ENCODE measurements at places on chromosomes 6 and 20. TPM values are rescaled to one million over a fixed set of nuclear protein-coding genes. Genes with fewer than 3 reads are reported as not detected.

DNA sequence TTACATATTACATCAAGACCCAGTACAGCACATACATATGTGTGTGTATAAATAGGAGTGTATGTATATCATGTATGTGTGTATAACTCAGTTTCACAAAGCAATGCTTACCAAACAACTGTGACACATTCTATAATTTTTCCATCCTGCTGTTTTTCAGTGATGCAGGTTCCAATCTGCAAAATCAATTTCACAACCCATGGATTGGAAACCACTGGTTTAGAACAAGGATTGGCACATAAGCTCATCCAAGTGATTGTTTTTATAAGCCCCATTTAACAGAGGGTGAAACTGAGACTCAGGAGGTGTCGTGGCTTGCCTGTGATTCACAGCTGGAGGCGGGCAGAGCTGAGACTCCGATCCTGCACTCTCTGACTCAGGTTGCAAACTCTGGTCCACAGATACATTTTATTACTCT is 158.2 kb downstream of the ZMYND8 start:
- no peak for DNase-seq

The SLC17A2 gene
- not detected for polyA plus RNA-seq

DNA sequence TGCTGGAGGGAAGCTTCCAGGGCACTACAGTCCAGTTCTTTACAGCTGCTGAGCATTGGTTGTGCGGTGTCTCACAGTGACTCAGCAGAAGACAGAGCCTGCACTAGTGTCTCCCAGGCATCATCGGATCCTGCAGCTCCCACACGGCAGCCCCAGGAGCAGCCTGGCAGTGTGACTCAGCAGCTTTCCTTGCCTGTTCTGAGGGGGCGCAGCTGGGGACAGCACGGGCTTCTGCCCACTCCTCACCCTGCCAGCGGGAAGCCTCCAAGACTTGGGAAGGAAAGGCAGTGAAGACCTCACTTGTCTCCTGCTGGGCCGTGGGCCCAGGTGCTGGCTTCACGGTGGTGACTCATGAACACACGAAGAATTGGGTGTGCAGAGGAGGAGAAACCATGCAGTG is 165.4 kb downstream of the SYNDIG1 start:
- peak; percentile 24 for DNase-seq

The NHLRC1 gene
- 1.1 TPM for polyA plus RNA-seq

GRCh38 chr6:148082696-148083095 is 259.9 kb upstream of the SASH1 start:
- DNase-seq = no peak

The CST4 gene
- not detected for polyA plus RNA-seq

DNA sequence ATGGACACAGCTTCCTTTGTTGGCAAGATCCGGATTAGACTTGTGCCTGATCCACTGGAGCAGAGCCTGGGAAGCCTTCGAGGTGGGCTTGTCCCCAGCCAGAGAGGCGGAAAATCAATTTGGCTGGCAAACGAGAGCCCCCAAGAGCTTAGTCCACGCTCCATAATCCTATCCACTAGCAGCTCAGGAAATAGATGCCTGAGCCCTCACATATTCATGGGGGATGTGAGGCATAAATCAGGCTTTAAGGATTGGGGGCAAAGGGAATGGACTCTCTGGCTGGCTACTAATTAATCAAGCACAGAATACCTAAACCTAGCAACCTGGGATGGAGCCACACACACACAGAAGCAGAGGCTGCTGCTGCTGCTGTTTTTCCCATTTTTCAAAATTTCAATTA is 137.9 kb downstream of the PKHD1 start:
- DNase-seq = no peak

GRCh38 chr6:131199568-131200272 is 64.5 kb downstream of the AKAP7 start:
- DNase-seq = peak; percentile 93

GRCh38 chr6:49988900-49989299 is 19.5 kb upstream of the DEFB113 start:
- no peak for DNase-seq

- DNase-seq = peak; percentile 51
These were observed 28.6 kb downstream of the GNAS-AS1 start for GRCh38 chr20:58822149-58822548.

DNA sequence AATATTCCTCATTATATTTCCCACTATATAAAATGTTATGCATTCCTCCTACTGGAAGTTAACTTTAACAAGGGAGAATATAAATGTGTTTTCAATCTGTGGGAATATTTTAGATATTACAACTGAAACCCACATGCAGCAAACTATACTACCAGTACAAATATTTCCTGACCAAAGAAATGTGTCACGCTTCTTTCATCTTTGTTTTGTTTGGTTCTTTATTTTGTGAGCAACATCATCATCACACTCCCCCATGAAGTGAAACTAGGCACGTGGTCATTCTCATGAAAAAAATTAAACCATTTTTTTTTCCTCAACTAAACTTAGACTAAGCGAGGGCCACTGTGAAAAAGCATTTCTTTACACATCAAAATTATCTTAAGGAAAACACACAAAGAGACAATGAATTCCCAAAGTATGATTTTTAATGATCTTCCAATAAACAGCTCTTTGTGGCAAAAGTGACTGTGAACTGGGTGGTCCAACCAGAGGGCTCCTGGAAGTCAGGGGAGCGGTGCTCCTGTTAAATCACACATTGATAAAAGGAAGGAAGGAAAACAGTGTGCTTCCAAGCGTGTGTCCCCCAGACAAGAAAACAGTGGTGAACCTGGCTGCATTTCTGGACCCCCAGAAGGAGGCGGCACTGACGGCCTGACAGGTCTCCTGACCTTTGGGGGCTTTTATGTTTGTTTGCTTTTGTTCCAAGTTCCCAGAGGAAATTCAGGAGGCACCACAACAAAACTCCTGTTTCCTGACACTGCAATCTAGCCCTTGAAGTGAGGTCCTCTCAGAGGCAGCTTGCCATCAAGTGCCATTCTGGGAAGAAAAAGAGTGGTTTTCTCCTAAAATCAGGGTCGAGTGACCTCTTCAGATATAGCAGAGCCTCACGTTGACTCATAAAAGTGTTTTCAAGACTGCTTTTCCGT is 166.8 kb upstream of the FOXQ1 start:
- DNase-seq = no peak

The WFDC9 gene
- not detected for polyA plus RNA-seq

GRCh38 chr6:125245109-125245508 is 56.7 kb downstream of the HDDC2 start:
- DNase-seq = no peak

The VGLL2 gene
- polyA plus RNA-seq = not detected

GRCh38 chr6:24145690-24146131 is 19.7 kb downstream of the NRSN1 start:
- DNase-seq = no peak

DNA sequence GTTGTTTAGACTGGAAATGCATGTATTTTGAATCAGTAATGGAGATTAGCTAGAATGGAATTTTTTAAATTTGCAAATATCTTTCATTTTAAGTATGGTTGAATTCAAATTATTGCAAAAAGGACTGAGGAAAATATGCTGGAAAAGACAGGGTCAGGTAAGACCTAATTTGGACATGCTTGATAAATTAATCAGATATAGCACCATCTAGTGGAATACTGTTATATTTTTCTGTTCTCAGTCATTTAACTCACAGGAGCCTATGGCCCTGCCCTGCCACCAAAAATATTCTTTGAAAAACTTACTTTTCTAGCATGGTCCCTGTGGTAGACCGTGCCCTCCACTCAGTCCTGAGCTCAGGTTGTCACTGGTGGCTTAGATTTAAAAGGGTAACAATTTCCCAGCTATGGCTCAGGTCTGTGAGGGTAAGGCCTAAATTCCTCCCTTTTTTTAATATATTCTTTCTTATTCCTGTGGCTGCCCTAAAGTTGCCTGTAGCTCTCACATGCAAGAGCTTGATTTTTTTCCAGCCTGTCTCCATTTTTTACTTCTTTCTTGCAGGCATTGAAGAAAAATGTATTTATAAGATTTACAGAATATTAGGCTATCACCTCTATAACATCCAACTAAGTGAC is 25.3 kb upstream of the KIAA1586 start:
- DNase-seq = peak; percentile 85

- peak; percentile 66 for DNase-seq
These were observed 123.2 kb upstream of the TMEM170B start for GRCh38 chr6:11414176-11414963.

The TMEM63B gene
- 8.0 TPM for polyA plus RNA-seq

GRCh38 chr6:45480752-45481415 is 103.2 kb upstream of the SUPT3H start:
- DNase-seq = no peak

The CRIP3 gene
- 39.9 TPM for polyA plus RNA-seq

The BHLHE23 gene
- polyA plus RNA-seq = 0.52 TPM

DNA sequence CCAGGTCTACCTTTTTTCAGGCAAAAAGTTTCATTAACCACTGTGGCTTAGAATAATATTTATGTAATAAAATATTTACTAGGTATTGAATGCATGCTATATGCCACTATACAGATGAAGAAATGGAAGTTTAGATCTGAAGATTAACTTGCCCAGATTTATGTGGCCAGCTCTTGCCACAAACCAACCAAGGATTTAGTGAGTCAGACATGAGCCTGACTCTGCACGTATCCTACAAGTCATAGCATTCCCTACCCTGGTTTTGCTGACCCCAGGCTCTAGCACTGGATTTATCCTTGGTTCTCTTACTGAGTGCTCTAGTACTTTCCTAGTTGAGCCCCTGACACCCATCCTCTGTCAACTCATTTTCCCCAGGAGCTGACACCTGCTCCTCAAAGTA is 75.4 kb downstream of the ANKEF1 start:
- no peak for DNase-seq

DNA sequence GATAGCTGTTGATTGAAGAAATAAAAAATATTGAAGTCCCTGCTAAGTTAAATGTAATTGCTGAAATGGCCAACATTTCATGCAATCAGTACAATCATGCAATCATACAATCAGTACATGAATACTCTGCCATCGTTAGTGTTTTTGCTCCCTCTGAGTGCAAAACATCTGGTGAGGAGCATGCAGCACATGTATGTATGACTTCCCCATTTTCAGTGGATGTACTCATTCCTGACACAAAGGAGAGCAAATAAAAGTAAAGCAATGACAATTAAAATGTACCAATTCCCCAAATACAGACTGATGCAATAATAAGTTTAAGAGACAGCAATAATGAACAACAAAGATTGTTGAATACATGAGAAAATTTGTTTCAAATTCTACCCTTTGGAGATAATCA is 140.7 kb downstream of the PLCB1 start:
- DNase-seq = no peak

GRCh38 chr6:110358553-110359160 is 508 bp upstream of the METTL24 start:
- no peak for DNase-seq

- no peak for DNase-seq
These were observed 11.8 kb downstream of the CST7 start for GRCh38 chr20:24960861-24961260.

The STMN3 gene
- polyA plus RNA-seq = 28.6 TPM

GRCh38 chr6:155301867-155302266 is 12.4 kb downstream of the TFB1M start:
- DNase-seq = peak; percentile 10

DNA sequence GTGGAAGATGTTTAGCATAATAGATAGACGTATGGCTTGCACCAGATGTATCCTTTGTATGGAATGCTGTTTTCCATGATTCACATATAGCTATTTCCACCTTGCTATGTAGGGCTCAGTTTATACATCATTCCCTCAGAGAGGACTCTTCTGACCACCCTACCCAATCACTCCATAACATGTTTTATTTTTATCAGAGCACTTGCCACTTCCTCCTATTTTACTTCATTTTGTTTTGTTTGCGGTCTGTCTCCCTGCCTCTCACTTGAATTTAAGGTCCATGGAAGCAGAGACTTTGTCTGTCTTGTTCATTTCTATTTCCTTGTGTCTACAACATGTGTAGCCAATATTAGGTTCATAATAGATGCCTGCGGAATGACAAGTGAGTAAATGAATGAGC is 266.9 kb upstream of the CITED2 start:
- no peak for DNase-seq

DNA sequence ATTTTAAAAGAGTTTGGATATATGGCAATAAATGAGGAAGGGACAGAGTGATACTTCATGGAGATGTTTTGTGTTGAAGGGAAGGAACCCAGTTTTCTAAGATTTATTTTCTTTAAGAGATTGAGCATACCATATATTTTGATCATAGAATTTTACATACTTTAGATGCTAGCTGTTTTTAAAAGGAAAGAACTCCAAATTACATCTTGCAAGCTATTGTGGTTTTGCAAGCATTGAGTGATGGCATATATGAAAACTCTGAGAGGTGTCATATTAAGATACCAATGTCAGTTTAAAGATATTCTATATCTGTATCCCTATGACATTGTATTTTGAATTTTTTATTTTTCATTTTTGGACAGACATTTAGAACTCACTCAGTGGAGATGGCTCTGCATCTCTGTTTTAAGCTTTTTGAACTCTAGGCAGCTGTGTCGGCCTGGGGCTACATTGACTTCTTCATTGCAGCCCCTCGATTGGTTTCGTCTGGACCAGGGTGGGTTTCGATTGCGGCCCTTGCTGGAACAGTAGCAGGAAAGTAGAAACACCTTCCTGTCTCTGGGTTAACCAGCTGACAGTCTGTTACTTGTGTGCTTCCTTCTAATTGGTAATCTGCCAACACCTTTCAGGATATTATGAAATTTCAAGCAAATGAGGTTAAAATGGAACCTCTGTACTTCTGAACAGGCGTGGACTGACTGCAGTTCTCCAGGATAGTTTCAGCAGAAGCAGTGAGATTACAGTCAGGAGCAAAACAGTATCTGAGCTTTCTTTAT is 14.0 kb downstream of the IGF2R start:
- no peak for DNase-seq

The RRBP1 gene
- 113 TPM for polyA plus RNA-seq

GRCh38 chr20:20710443-20711315 is 1.8 kb downstream of the RALGAPA2 start:
- no peak for DNase-seq

The KHDC1L gene
- not detected for polyA plus RNA-seq

GRCh38 chr6:52666523-52666922 is 4.4 kb upstream of the TMEM14A start:
- DNase-seq = no peak

The WFDC2 gene
- polyA plus RNA-seq = 161 TPM

The CPXM1 gene
- polyA plus RNA-seq = 17.0 TPM

GRCh38 chr6:163570579-163571231 is 156.2 kb downstream of the QKI start:
- DNase-seq = no peak

DNA sequence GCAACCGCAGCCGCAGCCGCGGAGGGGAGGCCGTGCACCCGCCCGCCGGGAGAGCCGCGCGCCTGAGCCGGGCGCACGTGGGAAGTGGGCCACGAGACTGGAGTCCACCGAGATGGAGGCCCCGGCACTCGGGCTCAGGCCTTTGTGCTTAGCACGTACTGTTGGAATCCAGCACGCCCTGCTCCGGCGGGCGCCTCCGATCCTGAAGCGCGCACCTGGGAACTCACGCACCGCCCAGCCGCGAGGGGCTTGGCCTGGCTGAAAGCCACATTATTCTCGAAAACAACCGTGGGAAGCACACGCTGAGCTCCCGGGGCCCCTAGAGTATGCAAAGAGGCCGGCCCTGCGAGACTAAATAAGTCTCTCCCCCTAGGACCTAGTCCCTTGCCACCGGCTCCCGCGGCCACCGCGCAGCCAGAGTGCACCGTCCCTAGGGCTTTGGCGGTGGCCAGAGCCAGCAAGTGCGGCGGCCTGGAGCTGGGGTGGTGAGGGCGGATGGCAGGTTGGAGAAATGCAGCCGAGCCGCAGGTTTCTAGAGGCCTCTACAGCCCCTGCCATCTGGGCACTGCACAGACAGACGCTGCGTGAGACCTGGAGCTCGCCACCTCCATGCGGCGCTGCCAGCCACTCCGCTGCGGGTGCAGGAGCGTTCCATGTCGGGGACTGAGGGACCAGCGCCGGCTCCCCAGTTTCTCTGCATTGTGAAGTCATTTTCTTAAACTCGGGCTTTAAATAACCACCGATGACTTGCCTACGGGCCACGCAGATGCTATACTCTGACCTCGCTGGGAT is 42.0 kb upstream of the LY86 start:
- DNase-seq = peak; percentile 76

The KCNQ5 gene
- polyA plus RNA-seq = 0.68 TPM

Measured in GM23338 (cell line).